ENCODE measurements at places on chromosomes 5 and 9. TPM values are rescaled to one million over a fixed set of nuclear protein-coding genes. Genes with fewer than 3 reads are reported as not detected.

Gene GZMA
- total RNA-seq = 5.3 TPM

Gene EQTN
- total RNA-seq = 0.49 TPM

Gene IQGAP2
- 57.5 TPM for total RNA-seq

Gene WWC1
- 2.1 TPM for total RNA-seq

Gene NTRK2
- total RNA-seq = 75.0 TPM

Gene C5orf34
- total RNA-seq = 1.5 TPM

DNA sequence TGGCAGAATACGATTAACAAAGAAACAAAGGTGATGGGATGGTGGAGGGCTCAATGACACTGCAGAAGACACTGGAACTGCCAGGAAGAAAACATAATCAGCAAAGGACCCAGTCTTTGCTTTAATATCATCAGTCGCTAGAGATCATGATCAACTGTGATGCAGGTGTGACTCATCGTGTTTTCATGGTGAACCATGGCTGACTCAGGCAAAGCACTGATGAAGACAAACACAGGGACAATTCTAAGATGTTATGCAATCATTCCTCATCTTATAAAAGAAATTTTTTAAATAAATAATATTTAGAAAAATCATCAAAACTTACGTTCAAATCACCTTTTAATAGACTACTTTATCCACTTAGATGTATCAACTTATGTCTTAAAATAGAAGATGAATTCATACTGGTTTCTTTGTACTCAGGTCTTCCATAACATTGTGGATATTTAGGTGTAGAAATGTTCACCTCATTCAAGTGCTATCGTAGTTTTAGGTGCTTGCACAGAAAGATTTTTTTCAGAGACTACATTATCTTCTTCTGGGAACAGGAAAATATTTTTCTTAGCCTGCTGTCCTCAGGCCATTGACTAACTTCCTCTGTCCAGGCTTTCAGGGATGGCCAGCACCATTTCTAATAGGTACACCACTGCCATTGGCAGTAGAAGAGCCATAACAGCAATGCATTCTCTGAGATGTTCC lies 673.4 kb upstream of the MEF2C start:
- no peak for DNase-seq

DNA sequence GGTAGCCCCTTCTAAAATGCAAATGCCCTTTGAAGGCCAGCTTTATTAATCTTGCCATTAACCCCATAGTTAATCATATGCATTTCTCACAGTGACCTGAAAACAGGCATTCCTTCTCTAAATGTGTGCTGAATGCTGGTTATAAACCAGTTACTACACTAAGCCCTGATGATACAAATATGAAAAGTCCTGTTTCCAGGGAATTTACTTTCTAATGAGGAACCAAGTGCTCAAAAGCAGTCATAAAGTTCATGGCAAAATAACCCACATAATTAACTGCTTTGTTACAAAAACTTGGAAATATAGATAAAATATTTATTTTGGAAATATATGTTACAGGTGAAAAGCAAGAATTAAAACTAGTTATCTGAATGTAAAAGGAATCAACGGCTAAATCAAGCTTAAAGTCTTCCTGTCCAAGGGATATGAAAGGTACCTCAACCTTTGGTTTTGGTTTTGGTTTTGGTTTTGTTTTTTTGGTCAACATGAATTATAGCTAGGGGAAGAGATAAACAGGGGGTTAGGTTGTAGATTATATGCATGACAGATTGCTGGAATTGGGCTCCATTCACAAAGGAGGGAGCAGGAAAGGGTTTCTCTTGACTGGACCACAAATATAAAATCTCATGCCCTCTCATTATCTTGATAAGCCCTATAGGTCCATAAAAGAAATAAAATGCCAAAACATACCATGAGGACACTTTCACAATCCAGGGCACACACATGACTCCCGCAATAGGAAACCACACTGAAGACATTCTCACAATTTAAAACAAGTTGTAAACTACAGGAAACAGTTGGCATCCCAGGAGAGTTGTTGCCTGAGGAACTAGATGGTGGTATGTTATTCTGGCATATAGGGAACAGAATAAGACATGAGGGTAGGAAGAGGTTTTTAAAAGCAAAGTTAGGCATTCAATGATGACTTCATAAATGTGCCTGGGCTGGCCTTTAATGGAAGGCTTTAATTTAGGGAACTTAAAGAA lies 46.7 kb upstream of the MACIR start:
- DNase-seq = no peak

DNA sequence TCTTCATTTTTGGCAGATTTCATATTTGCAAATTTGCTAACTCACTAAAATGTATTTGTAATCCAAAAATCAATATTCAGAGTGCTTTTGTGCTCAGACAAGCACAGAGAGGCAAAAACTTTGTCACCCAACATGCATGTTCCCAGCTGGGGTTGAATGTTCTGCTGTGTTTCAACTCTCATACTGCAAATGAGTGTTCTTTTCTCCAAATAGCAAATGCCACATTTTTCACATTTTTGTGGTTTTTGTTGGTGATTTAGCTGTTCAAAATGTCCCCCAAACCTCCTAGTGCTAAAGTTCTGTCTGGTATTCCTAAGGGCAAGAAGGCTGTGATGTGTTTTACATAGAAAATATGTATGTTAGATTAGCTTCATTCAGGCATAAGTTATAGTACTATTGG lies 87.3 kb upstream of the PCSK5 start:
- no peak for DNase-seq

DNA sequence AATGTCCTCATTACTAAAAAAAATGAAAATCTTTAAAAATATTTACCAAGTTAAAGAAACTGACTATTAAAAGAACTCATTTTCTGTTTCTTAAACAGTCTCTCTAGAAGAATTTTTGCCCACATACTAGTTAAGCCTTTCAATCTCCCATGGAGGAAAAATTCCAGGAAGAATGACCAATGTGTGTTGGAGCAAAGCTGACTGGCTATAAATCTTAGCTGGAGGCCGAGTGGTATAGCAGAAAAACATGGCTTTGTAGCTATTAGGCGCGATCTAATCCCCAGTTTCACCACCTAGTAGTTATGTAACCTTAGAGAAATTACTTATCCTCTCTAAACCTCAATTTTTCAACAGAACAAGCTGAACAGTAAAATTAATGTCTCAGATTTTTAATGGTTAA lies 135.5 kb upstream of the PRLR start:
- DNase-seq = no peak

DNA sequence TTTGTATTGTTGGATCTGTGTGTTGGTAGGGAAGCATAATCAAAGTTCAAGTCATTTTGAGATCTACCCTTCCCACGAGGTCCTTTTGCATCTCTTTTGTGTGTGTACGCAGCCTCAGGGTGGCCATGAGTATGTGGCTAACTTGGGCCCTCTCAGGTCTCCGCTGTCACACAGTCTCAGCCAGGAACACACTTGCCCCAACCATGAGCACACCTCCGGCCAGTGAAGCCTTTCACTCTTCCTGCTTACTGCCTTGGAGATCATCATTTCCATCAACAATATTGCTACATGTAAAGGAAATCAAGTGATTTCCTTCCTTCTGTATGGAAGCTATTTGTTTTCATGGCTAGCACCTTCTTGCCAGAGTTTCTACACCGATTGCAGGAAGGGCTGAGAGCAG lies 13.9 kb downstream of the ZNF346 start:
- no peak for DNase-seq

DNA sequence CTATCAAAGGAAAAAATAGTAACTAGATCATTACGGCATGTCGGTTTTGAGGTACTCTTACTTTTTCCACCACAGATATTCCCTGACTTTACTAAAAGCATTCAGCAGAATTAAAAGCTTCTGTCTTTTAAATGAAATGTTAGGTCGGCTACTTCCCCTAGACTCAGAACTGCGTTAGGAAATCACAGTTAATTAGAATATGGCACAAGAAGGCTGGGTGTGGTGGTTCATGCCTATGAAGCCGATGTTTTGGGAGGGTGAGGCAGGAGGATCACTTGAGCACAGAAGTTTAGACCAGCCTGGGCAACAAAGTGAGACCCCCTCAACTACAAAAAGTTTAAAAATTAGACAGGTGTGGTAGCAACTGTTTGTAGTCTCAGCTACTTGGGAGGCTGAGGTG lies 24.4 kb downstream of the CEMIP2 start:
- no peak for DNase-seq

- no peak for DNase-seq
Measured at GRCh38 chr9:114096041-114096511, 3.0 kb downstream of the KIF12 start.

DNA sequence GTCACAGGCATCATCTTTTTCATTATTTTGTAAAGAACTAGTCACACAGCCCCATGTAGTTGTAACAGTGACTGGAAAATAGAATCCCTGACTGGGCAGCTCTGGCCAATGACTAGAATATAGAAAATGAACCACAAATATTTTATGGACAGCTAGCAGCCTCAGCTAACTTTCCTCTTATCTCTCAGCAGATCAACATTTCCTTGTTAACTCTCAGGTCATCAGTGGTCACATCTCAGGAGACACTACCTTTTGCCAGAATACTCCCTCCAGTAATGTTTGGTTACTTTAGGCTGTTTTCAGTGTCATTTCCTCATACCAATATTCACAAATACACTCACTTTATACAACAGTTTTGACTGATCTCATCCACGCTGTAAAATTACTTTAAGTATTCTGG lies 43.9 kb downstream of the FAM169A start:
- no peak for DNase-seq

DNA sequence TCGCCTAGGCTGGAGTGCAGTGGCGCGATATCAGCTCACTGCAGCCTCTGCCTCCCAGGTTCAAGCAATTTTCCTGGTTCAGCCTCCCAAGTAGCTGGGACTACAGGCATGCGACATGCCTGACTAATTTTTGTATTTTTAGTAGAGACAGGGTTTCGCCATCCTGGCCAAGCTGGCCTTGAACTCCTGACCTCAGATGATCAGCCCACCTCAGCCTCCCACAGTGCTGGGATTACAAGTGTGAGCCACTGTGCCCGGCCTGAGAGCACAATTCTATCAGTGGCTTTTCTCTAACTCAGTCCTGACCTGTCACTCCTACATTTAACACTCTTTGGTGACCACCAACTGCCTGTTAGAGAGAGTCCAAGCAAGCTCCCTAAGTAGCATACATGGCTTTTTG lies 82.7 kb upstream of the SPOCK1 start:
- DNase-seq = no peak

DNA sequence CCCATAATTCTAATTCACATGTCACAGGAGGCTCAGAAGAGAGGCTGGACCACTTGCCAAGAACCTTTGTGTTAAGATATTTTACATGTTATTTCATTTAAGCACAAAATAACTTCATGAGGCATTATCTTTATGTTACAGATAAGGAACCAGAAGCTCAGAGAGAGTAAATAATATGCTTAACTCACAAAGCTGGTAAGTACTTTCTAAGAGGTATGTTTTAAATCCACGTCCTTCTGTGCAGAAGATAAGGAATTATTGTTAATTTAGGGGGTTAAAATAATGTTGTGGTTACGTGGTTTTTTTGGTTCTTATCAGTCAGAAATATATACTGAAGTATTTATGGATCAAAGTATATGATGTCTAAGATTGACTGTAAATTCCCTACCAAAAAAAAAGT lies 8.0 kb downstream of the STRBP start:
- no peak for DNase-seq
